ENCODE measurements at places on chromosomes 1 and 21.

- DNase-seq: no peak
Observed at GRCh38 chr1:959731-960362, 537 bp upstream of the KLHL17 start.

GRCh38 chr1:209249280-209249670 lies 334.2 kb upstream of the CAMK1G start:
- no peak for DNase-seq

DNA sequence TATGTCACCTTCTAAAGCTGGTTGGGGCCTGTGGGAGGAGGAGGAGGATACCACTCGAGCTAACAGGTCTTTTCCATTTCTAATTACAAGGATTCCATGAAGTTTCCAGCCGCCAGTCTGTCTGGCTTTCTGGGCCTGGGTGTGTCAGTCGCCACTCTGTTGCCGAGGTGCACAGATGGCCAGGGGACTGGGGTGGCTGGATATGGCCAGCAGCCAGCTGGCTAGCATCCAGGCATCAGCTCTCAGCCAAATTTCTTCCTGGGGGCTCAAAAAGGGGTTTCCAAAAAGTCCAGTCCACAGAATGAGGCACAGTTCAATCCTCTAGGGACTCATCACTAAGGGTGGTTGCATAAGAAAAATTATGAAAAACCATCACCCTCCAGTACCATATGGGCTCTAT lies 32.4 kb downstream of the ITPKB start:
- no peak for DNase-seq

- DNase-seq: no peak
Observed at GRCh38 chr1:247701338-247701737, 15.1 kb downstream of the OR6F1 start.

- DNase-seq: no peak
Observed at GRCh38 chr1:145863282-145864018, 4.6 kb upstream of the PIAS3 start.

GRCh38 chr1:54392401-54392800 lies 13.8 kb downstream of the SSBP3 start:
- no peak for DNase-seq

GRCh38 chr1:48214820-48215219 lies 7.7 kb upstream of the SLC5A9 start:
- no peak for DNase-seq

DNA sequence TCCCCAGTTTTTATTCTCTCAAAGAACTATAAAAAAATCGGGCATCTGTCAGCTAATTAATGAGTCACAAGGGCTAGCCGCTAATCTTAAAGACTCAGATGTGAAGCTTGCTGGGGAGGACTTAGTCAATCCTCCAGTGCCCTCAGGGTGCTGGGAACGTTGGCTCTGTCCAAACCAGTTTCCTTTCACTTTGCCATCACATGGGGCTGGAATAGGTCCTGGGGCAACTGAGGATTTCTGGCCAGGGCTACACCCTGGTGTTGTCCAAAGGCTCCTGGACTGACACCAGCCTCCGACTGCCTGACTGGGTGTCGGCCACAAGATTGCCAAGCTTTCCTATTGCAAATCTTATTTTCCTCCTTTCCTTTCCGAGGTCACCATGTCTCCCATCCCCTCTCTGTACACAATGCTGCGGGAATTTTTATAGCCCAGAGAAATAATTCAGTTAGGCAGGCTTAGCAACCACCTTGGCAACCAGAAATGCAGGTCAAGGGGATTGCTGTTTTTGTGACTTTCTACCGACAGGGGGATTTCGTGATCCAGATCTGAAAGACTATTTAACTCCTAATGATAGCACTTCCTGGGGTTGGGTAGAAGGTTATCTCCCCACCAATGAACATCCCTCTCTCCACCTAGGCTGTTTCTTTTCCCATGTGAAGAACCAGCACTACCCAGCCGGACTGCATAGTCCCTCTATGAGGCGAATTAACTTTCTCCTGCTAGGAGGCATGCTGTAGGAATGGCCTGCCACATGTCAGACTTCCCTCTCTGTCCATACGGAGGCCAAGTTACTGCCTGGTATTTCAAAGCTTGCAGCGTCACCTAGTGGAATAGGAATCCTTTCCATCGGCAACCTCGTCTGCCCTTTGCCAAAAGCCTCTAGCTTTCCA lies 29.9 kb upstream of the CTBS start:
- DNase-seq: no peak

- no peak for DNase-seq
Observed at GRCh38 chr1:55153031-55153430, 62.1 kb downstream of the USP24 start.

All from GM12865 (cell line).